ENCODE measurements at places on chromosomes 6 and 20. TPM values are rescaled to one million over a fixed set of nuclear protein-coding genes. Genes with fewer than 3 reads are reported as not detected.
A peak's percentile ranks its signal among the peaks of the same experiment; 100 is the strongest.

- no peak overlapping the region for H3K4me3 ChIP-seq
- no peaks in the 10 kb centered on the region for H3K27me3 ChIP-seq
- H3K36me3 ChIP-seq, result no peaks in the 10 kb centered on the region
- peak overlapping the region; percentile 67 for H3K27ac ChIP-seq
- peak; percentile 19 for DNase-seq
These were observed 613.1 kb downstream of the PKHD1 start for GRCh38 chr6:51474022-51474975.

- H3K36me3 ChIP-seq, result no peaks in the 10 kb centered on the region
- no peaks in the 10 kb centered on the region for H3K27me3 ChIP-seq
- H3K4me3 ChIP-seq, result peak overlapping the region; percentile 8
- peaks cover 15% of the 10 kb centered on the region for H3K4me1 ChIP-seq
- DNase-seq, result peak; percentile 99
- peak overlapping the region; percentile 42 for H3K27ac ChIP-seq
These were observed 21.8 kb downstream of the FAM209B start for GRCh38 chr20:56554869-56555268.

GRCh38 chr6:100808638-100809275 lies 72.4 kb downstream of the ASCC3 start:
- no peak overlapping the region for H3K4me3 ChIP-seq
- H3K36me3 ChIP-seq, result no peaks in the 10 kb centered on the region
- H3K27me3 ChIP-seq, result no peaks in the 10 kb centered on the region
- peak; percentile 46 for DNase-seq

- H3K4me3 ChIP-seq, result no peak overlapping the region
- no peak for DNase-seq
- H3K27ac ChIP-seq, result no peak overlapping the region
These were observed 40.1 kb downstream of the TRMT6 start for GRCh38 chr20:5910186-5910585.

Gene CFAP61
- total RNA-seq, result not detected

Gene GSTA4
- 20.9 TPM for total RNA-seq

All from PC-3 (cell line).